HuH-7.5 (cell line): ENCODE measurements at places on chromosomes 12 and 14.

- DNase-seq = no peak
Observed at GRCh38 chr12:113852264-113852663, 113.9 kb downstream of the RBM19 start.

DNA sequence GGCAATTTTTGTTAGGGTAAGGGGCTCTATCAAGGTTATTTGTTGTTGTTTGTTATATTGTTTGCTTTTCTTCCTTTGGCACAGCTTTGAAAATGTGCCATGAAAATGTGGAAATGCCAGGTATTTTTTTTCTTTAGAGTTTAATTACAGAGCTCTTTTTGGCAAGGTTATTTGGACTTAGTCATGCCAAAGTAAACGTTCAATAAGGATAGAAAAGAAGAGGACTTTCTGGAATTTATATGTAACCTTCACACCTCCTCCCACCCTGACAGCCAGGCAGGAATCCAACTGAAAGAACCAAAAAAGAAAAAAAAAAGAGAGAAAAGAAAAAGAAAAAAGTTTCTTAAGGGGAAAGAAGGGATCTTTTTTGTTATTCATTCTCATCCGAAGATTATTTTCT, 217.8 kb downstream of the KITLG start:
- DNase-seq = no peak

DNA sequence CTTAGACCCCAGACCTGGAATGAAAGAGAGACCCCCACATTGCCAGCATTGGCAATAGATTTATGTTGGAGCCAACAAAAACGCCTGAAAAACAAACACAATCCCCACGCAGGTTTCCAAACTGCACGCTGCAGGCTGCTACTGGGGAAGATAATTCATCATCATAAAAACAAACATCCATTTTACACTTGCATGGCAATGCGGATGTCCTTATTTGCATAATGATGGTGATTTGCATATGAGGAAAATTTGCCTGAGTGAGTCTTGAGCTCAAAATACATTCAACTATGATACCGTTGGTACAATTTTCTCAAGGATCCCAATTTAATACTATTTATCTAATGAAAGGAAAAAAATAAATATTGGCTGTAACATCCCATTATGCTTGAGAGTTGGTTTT, 33.6 kb upstream of the TMEM132D start:
- DNase-seq = no peak

DNA sequence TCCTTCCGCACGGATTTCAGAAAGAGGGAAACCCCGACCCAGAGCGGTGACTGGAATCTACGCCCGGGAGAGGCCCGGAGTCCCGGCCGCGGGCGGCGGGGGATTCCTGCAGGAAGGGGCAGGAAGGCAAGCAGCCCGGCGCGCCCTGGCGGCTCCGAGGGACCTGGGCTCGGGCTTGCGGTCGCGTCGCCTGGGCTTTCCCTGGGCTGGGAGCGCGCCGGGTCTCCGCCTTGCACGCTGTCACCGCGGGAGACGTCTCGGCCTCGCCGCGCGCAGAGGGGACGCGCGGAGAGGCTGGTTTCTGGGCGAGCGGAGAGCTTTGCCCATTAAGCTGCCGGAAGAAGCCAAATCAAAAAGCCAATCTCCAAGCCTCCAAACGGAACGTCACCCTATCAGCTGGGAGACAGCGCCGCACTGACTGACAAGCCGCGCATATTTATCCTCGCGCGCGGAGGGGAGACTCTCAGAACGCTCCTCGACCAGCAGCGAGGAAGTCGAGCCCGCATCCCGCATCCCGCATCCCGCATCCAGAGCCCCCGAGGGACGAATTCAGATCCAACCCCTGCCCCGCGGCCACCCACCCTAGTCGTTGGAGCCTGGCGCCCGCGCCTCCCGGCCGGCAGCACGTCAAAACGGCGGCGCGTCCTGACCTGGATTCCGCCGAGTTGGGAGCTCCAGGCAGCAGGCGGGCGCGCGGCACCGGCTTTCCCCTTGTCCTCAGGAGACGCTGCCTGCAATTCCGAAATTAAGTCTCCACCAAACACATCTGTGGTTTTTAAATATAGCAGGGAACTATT, at the start of gene SLC8A3:
TSS of gene SLC8A3 (minus strand) at position 293 of the 797 bp plus-strand sequence. CDS start 20,529 bp downstream, outside the sequence.
- peak; percentile 46 for DNase-seq

DNA sequence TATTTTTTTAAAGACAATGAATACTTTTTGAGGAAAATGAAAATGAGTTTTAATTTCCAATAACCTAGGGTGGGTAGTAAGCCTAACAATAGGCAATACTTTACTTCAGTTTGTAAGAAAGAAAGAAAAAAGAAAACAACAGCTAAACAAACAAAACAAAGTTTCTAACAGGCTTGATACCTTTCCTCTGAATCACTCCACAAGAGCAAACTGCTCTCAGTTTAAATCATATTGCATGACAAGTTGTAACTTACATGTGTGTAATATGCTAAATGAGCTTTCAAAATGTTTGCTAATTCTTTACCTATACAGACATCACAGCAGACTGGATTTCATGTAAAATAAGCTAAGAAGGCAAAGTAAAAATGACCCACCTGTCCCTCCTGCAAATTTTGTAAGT, 6.7 kb upstream of the LMO3 start:
- no peak for DNase-seq
